ENCODE measurements at places on chromosomes 4 and X.

- no peak for DNase-seq
Measured at GRCh38 chr4:73690051-73690738, 50.2 kb upstream of the CXCL8 start.

- DNase-seq: no peak
Measured at GRCh38 chr4:1535926-1536578, 129.8 kb upstream of the NKX1-1 start.

DNA sequence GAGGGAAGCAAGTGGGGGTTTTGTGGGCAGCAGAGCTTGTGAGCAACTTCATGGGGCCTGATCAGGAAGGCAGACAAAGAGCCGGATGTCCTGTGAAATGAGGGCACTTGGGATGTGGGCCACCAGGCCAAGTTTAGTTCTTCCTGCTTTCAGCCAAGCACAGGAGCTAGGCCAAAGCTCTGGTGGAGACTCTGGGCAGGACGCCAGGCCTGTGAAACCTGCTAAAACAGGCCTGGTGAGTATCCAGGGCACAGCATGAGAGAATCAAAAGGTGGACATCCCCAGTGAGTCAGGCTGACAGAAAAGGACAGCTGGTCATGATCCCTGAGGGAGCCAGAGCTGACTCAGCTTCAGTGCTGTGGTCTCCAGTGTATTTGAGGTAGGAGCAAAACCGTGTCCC lies 95.7 kb downstream of the NPNT start:
- DNase-seq: no peak

DNA sequence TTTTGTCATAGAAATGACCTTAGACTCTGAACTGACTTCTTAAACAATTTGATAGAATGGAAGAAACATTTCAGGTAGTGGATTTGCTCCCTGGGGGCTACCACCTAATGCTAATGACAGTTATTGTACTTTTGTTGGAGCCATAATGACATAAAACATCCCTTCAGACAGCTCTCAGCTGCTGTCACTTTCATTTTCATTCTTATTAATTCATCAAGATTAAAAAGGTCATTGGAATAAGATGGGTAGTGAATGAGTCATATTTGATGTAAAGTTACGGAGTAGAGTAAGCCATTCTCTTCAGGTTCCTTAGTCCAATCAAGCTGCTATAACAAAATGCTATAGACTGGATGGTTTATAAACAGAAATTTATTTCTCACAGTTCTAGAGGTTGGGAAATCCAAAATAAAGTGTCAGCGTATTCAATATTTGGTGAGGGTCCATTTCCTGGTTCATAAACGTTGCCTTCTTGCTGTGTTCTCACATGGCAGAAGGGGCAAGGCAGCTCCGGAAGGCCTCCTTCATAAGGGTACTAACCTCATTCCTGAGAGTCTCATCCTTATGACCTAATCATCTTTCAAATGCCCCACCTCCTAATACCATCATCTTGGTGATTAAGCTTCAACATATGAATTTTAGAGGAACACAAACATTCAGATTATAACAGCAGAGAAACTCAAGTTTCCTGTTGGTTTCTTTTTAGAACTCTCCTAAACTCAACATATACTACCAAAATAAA lies 268.5 kb downstream of the ARAP2 start:
- DNase-seq: peak; percentile 11

- DNase-seq: no peak
Measured at GRCh38 chr4:25068386-25068785, 37.6 kb upstream of the LGI2 start.

- no peak for DNase-seq
Measured at GRCh38 chrX:149272690-149273463, 232.2 kb downstream of the IDS start.

Measured in GM06990 (cell line).